Lower leg skin (tissue), 4 donors: ENCODE measurements at places on chromosomes 13 and 19. TPM values are rescaled to one million over a fixed set of nuclear protein-coding genes. Genes with fewer than 3 reads are reported as not detected.

Gene CEACAM21
- total RNA-seq, result not detected

Gene FLT1
- total RNA-seq, result 8.6 TPM

Gene SHD
- total RNA-seq, result not detected

- no peak for DNase-seq
These were observed 1.0 kb upstream of the NAT14 start for GRCh38 chr19:55483706-55484592.

DNA sequence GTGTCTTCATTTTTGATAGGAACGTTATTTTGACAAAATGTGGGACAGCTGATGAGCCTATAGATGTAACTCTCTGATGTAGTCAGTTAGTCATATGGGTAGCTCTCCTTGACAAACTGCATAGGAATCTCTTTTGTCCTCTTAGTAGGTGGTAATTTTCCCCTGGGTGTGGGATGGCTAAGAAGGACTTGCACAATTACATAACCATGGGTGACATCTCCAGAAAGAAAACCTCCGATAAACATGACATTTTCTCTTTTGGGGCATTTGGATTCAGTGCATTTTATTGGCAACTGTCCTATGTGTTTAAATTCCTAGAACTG, 41.8 kb downstream of the IGFL3 start:
- no peak for DNase-seq

DNA sequence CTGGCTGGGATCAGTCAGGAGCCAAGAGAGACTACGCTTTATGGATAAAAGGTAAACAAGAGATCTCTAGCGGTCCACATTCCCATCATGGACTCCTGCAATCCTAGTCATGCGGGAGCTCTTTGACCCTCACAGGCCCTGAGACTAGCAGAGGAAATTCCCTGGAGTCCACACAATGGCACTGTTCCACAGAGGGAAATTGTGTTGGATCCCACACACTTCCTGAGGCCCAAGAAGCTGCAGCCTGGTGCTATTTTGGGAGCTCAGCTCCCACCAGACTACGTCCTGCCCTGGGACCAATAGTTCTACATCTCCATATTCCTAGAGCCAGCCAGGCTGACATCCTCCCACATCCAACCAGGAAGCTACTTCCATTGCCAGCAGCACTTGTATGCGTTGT, 2358.4 kb downstream of the PCDH9 start:
- DNase-seq, result no peak

- no peak for DNase-seq
These were observed 25.6 kb upstream of the ZNF91 start for GRCh38 chr19:23420824-23421223.

- DNase-seq, result no peak
These were observed 204.0 kb upstream of the TSHZ3 start for GRCh38 chr19:31553112-31553845.

Gene IQCN
- 0.97 TPM for total RNA-seq

Gene SPACA4
- 1.7 TPM for total RNA-seq

DNA sequence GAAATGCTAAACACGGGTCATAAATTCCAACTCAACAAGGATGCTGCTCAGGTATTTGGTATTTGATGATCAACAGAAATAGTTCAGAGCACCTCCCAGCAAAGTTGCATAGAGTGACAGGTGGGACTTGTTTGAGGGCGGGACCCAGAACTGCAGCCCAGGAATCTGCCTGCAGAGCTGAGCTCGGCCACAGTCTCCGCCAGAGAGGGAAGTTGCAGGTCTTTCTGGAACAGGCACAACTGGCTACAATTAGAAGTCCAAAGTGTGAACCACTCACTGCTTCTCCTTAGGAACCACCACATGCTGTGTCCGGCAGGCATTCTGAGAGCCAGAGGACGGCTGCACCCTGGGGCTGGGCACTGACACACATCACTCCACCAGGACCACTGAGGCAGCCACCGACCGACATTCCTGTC, 1.1 kb downstream of the SLC15A1 start:
- DNase-seq, result no peak

GRCh38 chr19:46639358-46640182, 3.6 kb upstream of the GNG8 start:
- DNase-seq, result no peak

Gene ZNF556
- total RNA-seq, result 0.03 TPM

DNA sequence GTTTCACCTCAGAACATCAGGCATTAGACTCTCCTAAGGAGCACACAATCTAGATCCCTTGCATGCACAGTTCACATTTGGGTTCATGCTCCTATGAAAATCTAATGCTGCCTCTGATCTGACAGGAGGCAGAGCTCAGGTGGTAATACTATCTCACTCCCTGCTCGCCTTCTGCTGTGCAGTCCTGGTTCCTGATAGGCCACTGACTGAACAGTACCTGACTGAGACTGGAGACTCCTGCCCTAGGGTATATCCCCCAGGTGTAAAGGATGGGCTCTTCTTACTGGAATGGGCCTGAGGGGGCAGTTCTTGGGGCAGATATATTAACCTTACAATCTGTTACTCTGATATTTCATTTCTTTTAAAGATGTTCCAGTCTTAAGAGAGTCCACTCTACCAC, 6.3 kb downstream of the OBI1 start:
- no peak for DNase-seq

Gene CEACAM1
- 4.6 TPM for total RNA-seq
